Smooth muscle cell of the brain vasculature (primary cell): ENCODE measurements at places on chromosomes 4 and X.

GRCh38 chr4:39609454-39609931 lies 29.2 kb downstream of the SMIM14 start:
- no peak for DNase-seq

GRCh38 chr4:186900984-186901383 lies 177.3 kb upstream of the FAT1 start:
- DNase-seq = no peak

DNA sequence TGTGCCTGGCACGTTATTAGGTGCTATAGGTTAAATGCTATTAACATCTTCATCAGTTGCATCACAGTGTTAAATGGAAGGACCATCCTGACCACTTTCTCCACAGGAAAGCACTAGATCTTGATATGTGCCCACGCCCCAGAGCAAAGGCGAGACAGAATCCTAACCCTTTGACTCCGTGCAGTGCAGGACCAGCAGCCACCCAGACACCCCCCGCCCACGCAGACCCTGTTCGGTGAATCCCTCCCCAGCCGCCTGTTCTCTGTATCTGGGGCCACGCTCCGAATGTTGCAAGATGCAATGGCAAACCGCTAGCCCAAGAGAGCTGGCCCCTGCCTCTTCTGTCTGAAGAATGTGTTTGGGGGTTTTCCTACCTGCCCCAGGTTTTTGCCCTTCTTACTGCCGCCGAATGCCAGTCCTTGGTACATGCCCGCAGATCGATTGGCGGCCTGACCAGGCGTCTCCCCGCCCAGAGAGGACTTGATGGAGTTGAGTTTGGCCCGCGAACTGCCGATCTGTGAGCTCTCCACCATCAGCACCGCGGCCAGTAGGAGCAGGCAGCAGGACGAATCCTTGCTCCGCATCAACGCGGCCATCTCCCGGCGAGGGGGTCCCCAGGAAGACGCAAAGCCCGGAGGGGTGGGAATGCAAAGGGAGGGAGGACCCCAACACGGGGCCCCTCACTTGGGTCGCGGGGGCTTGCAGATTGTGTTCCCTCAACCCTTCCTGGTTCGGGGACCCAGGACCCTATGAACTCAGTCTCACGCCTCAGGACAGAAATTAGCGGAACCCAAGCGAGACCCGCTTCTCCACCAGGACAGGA lies 906 bp downstream of the DKK2 start:
- DNase-seq = no peak

- no peak for DNase-seq
Measured at GRCh38 chr4:58649226-58649625, 1539.0 kb upstream of the IGFBP7 start.

DNA sequence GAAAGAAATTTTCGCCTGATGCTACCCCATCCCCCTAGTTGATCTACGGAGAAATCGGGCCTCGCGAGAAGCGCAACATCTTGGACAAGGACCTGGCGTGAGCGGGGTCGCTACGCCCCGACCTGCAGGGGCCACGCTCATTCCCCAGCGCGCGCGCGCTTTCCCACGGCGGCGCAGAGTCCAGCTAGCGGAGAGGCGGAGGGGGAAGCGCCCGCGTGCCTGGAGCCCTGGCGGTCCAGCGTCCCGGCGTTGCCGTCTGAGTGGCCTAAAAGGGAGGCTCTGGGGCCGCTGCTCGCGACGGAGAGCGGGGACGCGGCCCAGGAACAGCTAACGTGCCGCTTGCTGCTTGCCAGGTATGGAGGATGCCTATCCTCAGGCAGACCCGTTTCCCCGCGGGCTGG lies 6.0 kb upstream of the SOX3 start:
- DNase-seq = no peak

DNA sequence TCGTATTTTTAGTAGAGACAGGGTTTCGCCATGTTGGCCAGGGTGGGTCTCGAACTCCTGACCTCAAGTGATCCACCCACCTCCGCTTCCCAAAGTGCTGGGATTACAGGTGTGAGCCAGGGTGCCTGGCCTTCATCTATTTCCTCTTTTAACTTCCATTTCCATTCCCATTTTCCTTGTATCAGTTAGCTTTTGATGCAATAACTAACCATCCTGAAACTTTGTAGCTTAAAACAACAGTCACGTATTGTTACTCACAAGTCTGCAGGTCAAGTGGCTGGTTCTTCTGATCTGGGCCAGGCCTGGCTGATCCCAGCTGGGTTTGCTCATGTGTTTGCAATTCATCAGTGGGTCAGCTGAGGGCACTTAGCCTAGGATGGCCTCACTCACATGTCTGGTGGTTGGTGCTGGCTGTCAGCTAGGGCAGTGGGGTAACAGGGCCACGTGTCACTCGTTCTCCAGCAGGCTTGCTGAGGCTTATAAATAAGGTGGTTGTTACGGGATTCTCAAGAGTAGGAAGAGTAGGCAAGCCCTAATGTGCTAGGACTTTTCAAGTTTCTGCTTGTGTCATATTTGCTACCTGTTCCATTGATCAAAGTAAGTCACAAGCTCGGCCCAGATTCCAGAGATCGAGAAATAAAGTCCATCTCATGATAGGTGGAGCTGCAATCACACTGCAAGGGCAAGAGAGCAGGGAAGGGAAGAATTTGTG lies 88.2 kb downstream of the SOWAHB start:
- no peak for DNase-seq

GRCh38 chr4:48380583-48381167 lies 39.3 kb downstream of the SLAIN2 start:
- DNase-seq = no peak

GRCh38 chrX:27186671-27187070 lies 276.5 kb downstream of the PPP4R3C start:
- no peak for DNase-seq

- no peak for DNase-seq
Measured at GRCh38 chr4:82561786-82562563, at the start of gene TMEM150C. Gene TMEM150C, minus strand, starts transcription at chr4:82561988. Its CDS starts 57,331 bp downstream, at chr4:82504657.

DNA sequence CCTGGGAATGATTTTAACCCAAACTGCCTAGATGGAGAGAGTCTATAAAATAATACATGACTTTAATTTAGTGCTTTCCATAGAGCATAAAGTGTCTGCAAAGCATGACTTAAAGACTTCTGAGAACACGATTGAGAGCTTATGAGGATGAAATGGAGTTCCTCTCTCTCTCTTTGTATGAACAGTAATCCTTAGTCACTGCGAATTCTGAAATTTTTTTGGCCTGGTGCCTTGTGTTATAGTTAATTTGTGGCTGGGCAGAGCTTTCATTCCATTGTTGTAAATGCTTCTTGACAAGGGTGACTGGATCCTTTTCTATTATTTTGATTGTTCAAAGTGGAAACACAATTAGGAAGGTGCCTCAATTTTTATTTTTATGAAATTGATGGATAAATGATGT lies 179.5 kb downstream of the CEP135 start:
- DNase-seq = no peak

GRCh38 chr4:3421470-3421869 lies 20.3 kb upstream of the HGFAC start:
- no peak for DNase-seq

DNA sequence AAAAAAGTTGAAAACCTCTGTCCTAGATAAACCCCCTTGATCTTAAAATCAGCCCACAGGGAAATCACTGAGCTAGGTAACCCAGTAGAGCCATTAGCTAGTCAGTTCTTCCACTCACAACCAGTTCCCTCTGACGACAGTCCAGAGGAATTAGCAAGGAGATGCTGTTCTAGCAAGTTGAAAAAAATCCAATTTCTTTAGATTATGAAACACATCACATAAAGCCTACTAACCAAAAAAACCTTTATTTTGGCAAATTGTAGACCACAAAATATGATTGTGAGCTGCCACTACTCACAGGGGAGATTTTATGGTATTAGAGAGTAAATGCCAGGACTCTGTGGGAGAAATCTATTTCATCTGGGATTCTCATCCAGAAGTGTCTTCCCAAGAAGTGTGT lies 22.6 kb downstream of the ADAMTS3 start:
- DNase-seq = no peak

DNA sequence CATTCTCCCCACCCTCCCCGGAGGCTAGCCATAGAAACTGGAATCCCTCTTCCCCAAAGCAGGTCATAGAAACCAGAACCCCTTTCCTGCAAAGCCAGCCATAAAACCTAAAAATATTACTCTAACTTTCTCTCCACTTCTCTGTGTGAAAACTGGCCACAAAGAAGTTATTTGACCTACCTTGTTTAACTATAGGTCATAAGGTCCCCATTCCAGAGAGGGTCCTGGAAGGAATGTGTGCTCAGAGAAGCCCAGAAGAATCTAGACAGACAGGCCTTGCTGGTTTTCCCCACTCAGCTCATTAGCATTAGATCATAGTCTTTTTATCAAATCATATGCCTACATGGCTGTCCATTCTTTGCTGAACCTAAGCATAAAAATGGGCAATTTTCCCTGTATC lies 52.8 kb upstream of the TEX13A start:
- no peak for DNase-seq

GRCh38 chrX:138889149-138889548 lies 177.6 kb upstream of the FGF13 start:
- DNase-seq = no peak

- DNase-seq = no peak
Measured at GRCh38 chr4:168212656-168213055, 105.9 kb downstream of the DDX60 start.

GRCh38 chrX:51641421-51642021 lies 22.8 kb upstream of the CENPVL3 start:
- DNase-seq = peak; percentile 4

GRCh38 chr4:137597752-137598430 lies 65.6 kb upstream of the PCDH18 start:
- DNase-seq = no peak

GRCh38 chr4:109574443-109574850 lies 14.4 kb downstream of the MCUB start:
- no peak for DNase-seq

DNA sequence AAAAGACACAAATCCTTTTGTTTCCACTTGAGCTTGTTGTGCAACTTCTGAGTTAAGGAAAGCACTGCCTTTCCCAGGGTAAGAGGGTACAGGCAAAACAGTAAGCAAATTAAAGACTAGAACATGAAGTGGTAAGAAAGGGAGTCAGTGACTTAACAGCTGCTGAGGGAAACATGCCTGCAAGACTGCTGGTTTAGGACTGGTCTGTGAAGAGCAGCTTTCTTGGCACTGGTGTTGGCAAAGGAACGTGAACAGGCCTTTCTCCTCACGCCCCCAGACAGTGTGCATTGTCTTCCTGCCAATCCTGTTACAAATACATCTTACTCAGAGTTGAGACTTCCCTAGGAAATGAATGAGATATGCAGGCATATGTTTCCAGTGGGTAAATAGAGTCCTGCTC lies 2.6 kb downstream of the LHFPL1 start:
- DNase-seq = no peak

DNA sequence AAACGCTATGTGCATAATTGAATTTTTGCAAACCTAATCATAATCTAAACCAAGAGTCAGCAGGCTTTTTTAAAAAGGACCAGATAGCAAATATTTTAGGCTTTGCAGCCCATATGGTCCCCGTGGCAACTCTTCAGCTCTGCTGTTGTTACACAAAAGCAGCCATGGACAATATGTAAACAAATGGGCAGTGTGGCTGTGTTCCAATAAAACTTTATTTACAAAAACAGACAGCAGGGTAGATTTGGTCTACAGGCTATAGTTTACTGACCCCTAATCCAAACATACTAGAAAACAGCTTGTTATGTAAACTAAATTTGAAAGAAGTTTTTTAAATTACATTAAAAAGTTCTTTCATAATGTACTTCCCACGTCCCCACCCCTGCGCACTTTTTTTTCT lies 53.1 kb downstream of the FUNDC1 start:
- no peak for DNase-seq

- no peak for DNase-seq
Measured at GRCh38 chr4:153068751-153069150, 132.6 kb downstream of the FHDC1 start.

DNA sequence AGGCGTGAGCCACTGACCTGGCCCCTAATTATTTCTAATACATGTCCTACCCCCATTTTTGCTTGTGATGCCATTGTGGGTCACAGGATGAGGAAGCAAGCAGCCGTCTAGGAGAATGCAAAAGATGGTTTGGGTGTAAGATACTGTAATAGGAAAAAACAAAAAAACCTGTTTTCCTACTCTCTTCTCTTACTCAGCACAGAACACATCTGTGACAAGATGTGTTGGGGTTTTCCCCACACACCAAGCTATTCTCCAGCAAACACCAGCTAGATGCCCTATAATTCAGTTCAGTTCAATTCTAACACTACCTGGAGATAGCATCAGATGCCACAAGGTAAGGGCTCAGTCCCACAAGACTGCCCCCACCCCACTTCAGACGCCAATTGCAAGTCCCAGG lies 15.3 kb upstream of the HPRT1 start:
- DNase-seq = no peak

- no peak for DNase-seq
Measured at GRCh38 chr4:62948108-62948507, 1461.1 kb downstream of the TECRL start.

DNA sequence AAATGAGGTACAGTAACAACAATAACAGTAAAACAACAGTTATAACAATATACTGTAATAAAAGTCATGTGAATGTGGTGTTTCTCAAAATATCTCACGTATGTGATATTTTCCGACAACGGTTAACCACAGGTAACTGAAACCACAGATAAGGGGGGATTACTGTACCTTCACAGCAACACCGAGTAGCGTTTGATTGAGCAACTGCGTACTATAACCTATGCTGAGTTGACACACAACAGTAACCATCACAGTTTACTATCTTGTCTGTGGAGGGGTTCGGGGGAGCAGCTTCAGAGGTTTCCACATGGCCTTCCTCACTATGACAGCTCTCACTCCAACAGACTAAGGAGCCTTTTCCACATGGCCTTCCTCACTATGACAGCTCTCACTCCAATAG lies 13.4 kb downstream of the RBMX2 start:
- DNase-seq = no peak

DNA sequence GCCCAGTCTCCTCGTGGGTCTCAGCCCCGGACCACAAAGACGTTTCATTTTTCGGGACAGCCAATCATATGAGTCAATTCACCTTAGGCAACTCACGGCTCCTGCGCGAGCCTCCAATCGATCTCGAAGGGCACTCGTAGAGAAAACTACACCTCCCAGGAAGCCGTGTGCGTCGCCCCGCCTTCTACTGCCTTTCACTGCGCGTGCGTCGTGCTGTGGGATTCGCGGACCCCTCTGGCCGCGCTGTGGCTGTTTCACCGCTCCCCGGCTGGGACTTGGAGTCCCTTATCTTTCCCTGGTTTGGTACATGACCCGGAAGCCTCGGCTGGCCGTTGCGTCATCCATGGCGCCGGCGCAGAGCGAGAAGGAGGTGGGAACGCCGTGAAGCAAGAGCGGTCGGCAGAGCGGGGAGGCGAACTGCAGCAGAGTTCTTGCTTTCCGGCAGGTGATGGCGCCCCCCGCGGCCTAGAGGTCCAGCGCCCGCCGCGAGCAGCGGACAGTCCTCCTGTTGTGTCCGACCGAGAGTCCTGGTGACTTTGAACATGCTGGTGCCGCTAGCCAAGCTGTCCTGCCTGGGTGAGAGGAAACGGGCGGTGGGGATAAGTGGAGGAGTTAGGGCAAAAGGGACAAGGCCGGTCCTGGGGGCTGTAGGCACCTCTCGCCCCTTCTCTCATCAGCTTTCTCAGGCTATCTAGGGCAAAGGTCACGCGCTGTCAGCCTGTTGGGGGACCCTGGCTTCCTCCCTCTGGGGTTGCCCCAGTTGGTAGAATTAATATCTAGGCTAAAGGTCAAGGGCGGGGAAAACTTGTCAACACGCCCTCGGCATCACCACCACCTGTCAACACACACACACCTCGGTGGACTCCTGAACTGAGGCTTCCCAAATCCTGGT lies at the start of gene ETFDH:
TSS of gene ETFDH (plus strand) at position 382 of the 892 bp plus-strand sequence. CDS start at position 543, 161 bp downstream.
- DNase-seq = peak; percentile 99

GRCh38 chr4:158203436-158203835 lies 6.8 kb upstream of the TMEM144 start:
- no peak for DNase-seq

GRCh38 chrX:2513121-2513664 lies 12.4 kb upstream of the DHRSX start:
- no peak for DNase-seq

GRCh38 chrX:130106071-130106470 lies 4.2 kb downstream of the ELF4 start:
- no peak for DNase-seq
